ENCODE measurements at places on chromosomes 11 and 22. TPM values are rescaled to one million over a fixed set of nuclear protein-coding genes. Genes with fewer than 3 reads are reported as not detected.

Gene NECTIN1
- total RNA-seq: 18.1 TPM

Gene WBP2NL
- total RNA-seq: 5.2 TPM

Gene MLC1
- 2.4 TPM for total RNA-seq

Gene KBTBD3
- total RNA-seq: 20.1 TPM

Gene CADM1
- total RNA-seq: 76.0 TPM

Gene P4HA3
- total RNA-seq: 1.0 TPM

Gene GVQW3
- total RNA-seq: 6.1 TPM

Gene LYVE1
- total RNA-seq: 141 TPM

Gene SCGB1A1
- total RNA-seq: 9.5 TPM

Gene FGF4
- total RNA-seq: not detected

Gene MMP3
- 1.4 TPM for total RNA-seq

Gene ARHGAP8
- 2.4 TPM for total RNA-seq

Gene SPDYC
- not detected for total RNA-seq

Gene MRPL21
- total RNA-seq: 46.1 TPM

Gene APOBEC3G
- 10.1 TPM for total RNA-seq

Gene TEF
- total RNA-seq: 9.0 TPM

Gene PRR33
- total RNA-seq: not detected

Gene SCN4B
- 4.8 TPM for total RNA-seq

Gene MPPED2
- total RNA-seq: 25.7 TPM

Gene KDM4E
- not detected for total RNA-seq

Gene CREB3L1
- total RNA-seq: 44.3 TPM

Gene CRYBB3
- not detected for total RNA-seq

Gene GNG3
- total RNA-seq: 0.37 TPM

Gene JHY
- 7.1 TPM for total RNA-seq

Gene HTR3A
- 0.58 TPM for total RNA-seq

Gene AIFM3
- total RNA-seq: 0.53 TPM

Gene NAALAD2
- total RNA-seq: 49.1 TPM

Gene GLYATL2
- total RNA-seq: 3.8 TPM

Gene PRG3
- not detected for total RNA-seq

Gene EED
- 49.7 TPM for total RNA-seq

Gene CTSW
- 2.7 TPM for total RNA-seq

Gene RTN4RL2
- 0.58 TPM for total RNA-seq

Gene MCHR1
- 0.26 TPM for total RNA-seq

Gene GGT1
- 4.1 TPM for total RNA-seq

Gene IRAG1
- total RNA-seq: 60.1 TPM

Gene RAB36
- total RNA-seq: 2.0 TPM

All from urinary bladder (tissue), 4 donors.